ENCODE measurements at places on chromosomes 11 and 22.

DNA sequence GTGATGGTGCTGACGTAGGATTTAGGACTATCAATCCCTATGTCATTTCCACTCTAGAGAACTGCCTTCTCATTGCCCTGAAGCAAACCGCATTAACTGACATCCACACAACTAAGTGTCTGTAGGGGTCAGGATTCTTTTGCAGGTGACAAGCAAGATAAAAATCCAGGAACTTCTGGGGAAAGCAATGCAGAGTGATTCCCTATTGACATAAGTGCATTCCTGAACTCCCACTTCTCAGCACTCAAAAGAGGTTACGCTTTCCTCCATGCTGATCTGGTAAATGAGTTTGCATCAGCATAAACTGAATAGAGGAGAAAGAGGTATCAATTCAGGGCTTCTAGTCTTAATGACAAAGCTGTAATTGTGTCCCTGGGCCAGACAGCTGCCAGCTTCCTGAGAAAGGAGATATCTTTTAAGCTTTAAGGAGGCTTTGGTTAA, 224.6 kb upstream of the ISX start:
- no peak for DNase-seq

DNA sequence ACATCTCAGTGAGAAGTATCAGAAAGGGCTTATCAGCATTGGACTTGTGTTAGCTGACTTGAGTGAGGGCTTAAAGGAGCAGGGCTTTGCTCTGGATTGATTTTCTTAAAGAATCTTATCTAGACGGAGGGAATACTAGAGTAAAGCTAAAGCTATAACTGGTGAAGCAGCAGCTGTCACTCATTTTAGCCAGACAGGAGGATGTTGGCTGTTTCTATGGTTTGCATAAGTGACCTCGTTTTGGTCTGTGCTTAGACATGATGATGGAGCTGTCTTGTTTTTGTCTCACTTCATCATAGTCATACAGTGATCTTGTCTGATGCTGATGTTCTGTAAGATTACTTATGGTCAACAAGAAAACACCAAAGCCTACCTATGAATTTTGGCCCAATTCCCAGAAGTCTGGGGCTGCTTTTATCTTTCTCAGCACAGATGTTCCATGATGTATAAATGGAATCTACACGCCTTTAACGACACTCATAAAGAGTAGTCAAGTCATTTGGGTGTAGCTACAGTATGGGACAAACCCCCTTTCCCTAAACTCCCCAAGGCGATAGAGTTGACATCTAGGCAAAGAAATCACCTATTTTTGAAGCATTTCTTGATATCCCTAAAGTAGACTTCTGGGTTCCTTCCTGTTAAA, 77.5 kb upstream of the UCP3 start:
- peak; percentile 74 for DNase-seq

- peak; percentile 62 for DNase-seq
Observed at GRCh38 chr22:43000441-43001175, 14.3 kb downstream of the PACSIN2 start.

- no peak for DNase-seq
Observed at GRCh38 chr22:19882446-19883381, 28.0 kb upstream of the GNB1L start.

DNA sequence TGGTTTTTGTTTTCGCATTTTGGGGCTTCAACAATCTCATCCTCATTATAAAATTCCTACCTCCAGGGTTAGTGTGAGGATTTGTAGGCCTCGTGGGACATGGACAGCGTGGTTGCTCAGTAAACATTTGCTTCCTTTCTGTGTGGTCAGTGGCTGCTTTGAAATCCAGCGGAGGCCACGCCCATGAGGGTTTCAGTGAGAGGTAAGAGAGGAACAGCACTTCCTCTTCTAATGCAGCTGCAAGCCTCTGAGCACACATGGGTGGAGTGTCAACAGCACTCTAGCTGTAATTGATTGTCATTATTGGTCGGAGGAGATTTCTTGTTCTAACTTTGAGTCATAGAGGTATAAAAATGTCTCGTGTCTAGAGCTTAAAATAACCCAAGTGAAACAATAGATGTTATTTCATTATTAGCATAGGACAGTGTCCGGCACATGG, 6.0 kb upstream of the ARHGAP42 start:
- DNase-seq, result peak; percentile 70

DNA sequence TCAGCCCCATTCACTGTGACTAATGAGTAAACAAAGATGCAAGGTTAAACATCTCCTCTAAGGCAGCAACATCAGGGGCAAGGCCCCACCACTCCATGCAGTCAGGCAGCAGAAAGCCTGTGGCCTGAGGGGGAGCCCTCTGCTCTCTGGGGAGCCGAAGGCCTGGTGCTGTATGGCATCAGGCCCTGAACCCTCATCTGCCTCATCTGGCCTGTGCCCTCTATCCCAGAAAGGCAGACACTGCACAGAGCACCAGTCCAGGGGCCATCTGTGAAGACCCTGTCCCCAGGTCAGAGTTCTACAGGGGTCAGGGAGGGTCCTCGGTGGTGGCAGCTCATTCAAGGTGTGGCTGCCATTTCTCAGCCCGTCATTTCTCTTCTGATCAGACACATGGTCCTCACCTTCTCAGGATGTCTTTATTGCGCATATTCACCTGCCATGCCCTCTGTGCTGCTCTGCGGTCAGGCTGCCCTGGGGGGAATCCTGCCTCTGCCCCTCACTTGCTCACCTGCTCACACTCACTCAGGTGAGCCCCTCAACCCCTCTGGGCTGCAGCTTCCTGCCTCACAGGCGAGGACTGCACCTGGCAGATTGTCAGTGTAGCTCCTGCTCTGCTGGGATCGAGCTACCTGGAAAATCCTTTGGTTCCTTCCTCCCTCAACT, 103.1 kb upstream of the PITPNB start:
- no peak for DNase-seq

- DNase-seq, result no peak
Observed at GRCh38 chr22:48226026-48227013, 1463.9 kb downstream of the TBC1D22A start.

- no peak for DNase-seq
Observed at GRCh38 chr22:40432625-40433024, 62.2 kb downstream of the SGSM3 start.

GRCh38 chr11:17807034-17807433, 72.5 kb downstream of the KCNC1 start:
- DNase-seq, result no peak

- DNase-seq, result peak; percentile 70
Observed at GRCh38 chr22:20155330-20156041, 4.6 kb upstream of the CCDC188 start.

DNA sequence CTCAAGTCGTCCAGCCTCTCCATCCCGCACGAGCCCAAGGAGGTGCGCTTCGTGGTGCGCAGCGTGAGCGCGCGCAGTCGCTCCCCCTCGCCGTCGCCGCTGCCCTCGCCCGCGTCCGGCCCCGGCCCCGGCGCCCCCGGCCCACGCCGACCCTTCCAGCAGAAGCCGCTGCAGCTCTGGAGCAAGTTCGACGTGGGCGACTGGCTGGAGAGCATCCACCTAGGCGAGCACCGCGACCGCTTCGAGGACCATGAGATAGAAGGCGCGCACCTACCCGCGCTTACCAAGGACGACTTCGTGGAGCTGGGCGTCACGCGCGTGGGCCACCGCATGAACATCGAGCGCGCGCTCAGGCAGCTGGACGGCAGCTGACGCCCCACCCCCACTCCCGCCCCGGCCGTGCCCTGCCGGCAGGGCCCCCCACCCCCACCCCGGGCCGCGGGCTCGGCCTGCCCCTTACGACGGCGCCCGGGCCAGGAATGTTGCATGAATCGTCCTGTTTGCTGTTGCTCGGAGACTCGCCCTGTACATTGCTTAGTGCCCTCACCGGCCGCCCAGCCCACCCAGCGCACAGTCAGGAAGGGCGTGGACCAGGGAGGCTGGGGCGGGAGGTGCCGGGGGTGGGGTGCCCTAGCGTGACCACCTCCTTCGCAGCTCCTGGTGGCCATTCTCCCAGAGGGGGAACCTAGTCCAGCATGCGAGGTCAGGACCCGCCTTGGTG, 6.9 kb upstream of the ACR start:
- no peak for DNase-seq

DNA sequence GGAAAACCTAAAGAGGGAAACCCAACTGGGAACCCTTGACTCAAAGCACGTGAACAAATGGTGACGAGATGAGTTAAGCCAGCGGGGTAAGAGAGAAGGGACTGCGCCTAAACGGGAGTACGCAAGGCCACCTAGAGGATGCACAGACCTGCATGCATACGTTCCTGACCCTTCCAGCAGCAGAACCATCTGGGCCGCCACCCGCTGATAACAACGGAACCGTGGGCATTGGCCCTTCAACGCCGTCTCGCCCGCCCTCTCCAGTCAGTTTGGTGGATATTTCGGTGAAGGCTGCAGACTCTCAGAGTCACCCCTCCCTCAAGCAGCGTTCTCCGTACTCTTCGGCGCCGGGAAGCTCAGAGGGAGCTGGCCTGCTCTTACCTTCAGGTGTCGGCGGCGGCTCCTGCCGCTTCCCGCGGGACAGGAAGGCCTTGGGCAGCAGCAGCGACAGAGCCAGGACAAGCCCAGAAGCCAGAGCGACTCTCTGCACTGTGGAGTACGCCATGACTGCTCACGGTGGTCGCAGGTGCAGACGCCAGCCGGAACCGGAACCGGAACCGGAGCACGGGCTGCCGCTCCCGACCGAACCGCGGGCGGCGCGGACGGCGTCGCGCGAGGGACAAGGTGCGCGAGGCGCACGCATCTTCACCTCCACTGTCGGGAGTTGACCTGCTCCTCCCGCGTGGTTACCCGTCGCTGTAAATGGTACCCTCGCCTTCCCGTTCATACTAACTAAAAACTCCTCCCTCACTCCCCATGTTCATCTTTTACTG, at the start of gene RIC3:
TSS of gene RIC3 (minus strand) at position 541 of the 773 bp plus-strand sequence. CDS start at position 505, 36 bp downstream.
- no peak for DNase-seq

GRCh38 chr11:34825670-34826383, 90.4 kb downstream of the APIP start:
- DNase-seq, result no peak

DNA sequence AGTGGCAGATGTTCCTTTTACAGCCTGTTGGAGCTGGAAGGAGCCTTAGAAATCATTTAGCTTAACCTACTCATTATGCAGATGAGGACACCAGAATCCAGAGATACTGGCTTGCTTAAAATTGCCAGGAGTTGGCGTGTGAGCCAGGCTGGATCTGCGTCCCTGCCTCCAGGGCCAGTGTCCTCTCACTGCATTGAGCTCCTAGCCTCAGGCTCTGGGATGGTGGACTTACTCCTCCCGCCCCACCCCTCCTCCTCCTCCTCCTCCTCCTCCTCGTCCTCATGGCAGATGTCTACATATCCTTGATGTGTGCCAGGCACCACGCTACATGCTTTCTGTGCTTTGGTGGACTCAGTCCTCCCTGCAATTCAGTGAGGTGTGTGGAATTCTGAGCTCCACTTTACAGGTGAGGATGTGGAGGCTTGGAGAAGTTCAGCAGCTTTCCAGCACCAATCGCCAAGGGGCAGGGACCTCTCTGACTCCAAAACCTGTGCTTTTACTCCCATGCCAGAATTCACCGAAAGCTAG, 24.1 kb downstream of the ADAMTS15 start:
- DNase-seq, result no peak

DNA sequence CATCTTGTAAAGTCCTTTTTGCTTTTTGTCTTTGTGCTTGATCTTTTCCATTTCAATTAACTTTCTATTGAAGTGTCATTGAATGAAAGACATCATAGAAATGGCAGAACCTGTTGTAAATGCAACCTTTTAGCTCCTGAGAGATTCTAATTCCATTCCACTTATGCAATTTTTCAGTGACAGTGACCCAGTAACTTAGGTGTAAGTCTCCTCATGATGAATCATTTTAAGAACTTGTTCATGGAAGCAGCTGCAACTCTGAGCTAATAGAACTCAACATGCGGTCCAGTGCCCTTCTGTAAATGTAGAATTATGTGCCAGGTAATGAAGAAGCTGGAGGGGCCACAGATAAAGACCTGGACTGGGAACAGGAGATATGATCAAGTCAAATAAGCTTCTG, 398.3 kb upstream of the SYN3 start:
- DNase-seq, result no peak

- DNase-seq, result no peak
Observed at GRCh38 chr11:67614730-67615714, 8.3 kb downstream of the NDUFV1 start.

DNA sequence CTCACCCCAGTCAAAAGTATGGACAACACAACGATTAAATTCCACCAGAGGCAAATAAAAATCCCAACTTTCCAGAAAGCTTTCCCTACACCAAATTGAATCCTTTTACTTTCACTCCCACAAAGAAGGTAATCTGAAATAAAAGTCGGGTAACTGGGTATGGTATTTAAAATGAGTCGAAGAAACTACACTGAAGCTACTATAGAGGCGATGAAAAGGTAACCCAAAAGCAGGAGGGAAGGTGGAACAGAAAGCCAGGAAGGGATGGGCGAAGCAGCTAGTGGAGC, 1.1 kb downstream of the PICALM start:
- no peak for DNase-seq

GRCh38 chr11:17796154-17796553, 61.6 kb downstream of the KCNC1 start:
- DNase-seq, result no peak

DNA sequence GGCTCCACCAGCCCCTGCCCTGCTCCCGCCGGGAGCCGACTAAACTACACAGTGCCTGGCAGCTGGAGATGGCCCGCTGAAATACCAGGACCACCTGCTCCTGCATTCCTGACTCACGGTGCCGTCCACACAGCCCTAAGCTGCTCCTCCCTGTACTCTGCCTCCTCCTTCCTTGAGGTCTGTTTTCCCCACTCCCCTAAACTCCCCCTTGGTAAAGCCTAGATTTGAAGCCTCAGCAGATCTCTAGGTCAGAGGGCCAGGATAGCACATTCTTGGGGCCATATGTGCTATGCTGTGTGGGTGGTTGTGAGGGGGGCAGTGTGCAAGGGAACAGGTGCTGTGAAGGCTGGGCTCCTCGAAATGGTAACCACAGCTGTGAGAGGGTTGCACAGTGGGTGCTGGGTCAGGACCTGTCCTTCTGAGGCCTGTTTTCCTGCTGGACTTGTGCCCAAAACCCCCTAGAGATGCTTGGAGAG, 9.7 kb downstream of the LRFN4 start:
- DNase-seq, result no peak

DNA sequence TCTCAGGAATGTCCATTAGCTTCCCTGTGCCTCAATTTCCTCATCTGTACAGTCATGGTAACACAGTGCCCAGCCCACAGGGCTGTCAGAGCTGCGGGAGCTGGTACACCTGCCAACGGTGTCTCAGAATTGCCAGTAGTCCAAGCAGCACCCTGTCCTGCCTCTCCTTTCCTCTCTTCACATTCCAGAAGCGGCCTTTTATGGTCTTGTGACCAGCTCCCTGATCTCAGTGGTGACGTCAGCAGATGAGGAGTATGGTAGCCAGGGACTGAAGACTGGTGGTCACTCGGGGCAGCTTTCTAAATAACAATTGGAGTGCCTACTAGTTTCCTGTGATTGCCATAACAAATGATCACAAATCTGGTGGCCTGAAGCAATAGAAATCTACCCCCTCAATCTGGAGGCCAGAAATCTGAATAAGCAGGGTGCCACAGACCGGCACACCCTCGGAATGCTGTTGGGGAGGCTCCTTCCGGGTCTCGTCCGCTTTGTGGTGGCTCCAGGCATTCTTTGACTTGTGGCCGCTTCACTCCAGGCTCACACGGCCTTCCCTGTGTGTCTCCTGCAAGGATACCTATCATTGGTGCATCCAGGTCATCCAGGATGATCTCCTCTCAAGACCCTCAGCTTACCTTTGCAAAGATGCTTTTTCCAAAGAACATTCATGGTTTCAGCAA, 2.1 kb downstream of the FADD start:
- DNase-seq, result peak; percentile 46

GRCh38 chr11:111378861-111379601, at the start of gene POU2AF1:
POU2AF1 (minus strand) TSS chr11:111379275; CDS start chr11:111379177, 98 bp downstream.
- DNase-seq, result peak; percentile 13

- DNase-seq, result peak; percentile 82
Observed at GRCh38 chr11:100830978-100831732, 144.1 kb downstream of the ARHGAP42 start.

GRCh38 chr11:13375798-13376197, 87.2 kb downstream of the BTBD10 start:
- DNase-seq, result no peak
